ENCODE measurements at places on chromosomes 11 and 22. TPM values are rescaled to one million over a fixed set of nuclear protein-coding genes. Genes with fewer than 3 reads are reported as not detected.

CRYAB gene
- 7.4 TPM for total RNA-seq

OR51B2 gene
- 0.49 TPM for total RNA-seq

XKR3 gene
- total RNA-seq: not detected

TCN1 gene
- total RNA-seq: not detected

GDPD4 gene
- total RNA-seq: not detected

APOL4 gene
- 9.3 TPM for total RNA-seq

OVCH2 gene
- not detected for total RNA-seq

GRM5 gene
- total RNA-seq: 141 TPM

FOLR2 gene
- 3.9 TPM for total RNA-seq

TSPAN32 gene
- total RNA-seq: 0.25 TPM

FRMD8 gene
- 6.9 TPM for total RNA-seq

DTX4 gene
- 41.1 TPM for total RNA-seq

HIC2 gene
- 6.1 TPM for total RNA-seq

C22orf31 gene
- not detected for total RNA-seq

CAPN5 gene
- total RNA-seq: 12.3 TPM

RIMBP3B gene
- 0.98 TPM for total RNA-seq

SERGEF gene
- 41.1 TPM for total RNA-seq

THRSP gene
- total RNA-seq: 0.25 TPM

HIPK3 gene
- 133 TPM for total RNA-seq

ZNF214 gene
- total RNA-seq: 10.1 TPM

IGLL1 gene
- total RNA-seq: not detected

F2 gene
- not detected for total RNA-seq

PHLDA2 gene
- not detected for total RNA-seq

GP1BB gene
- 24.8 TPM for total RNA-seq

CCDC87 gene
- total RNA-seq: 0.25 TPM

OR8G5 gene
- not detected for total RNA-seq

SCT gene
- total RNA-seq: not detected

DDIAS gene
- 2.5 TPM for total RNA-seq

GAS2 gene
- total RNA-seq: 6.6 TPM

SCN3B gene
- total RNA-seq: 81.4 TPM

ISX gene
- total RNA-seq: not detected

LUZP2 gene
- 27.0 TPM for total RNA-seq

PNPLA3 gene
- total RNA-seq: 17.2 TPM

ZNF280A gene
- not detected for total RNA-seq

SUN2 gene
- 77.9 TPM for total RNA-seq

ZNF202 gene
- total RNA-seq: 14.8 TPM

HTR3B gene
- total RNA-seq: 0.25 TPM

TSGA10IP gene
- not detected for total RNA-seq

KCNJ1 gene
- total RNA-seq: not detected

OR5P2 gene
- total RNA-seq: not detected

NLRP10 gene
- not detected for total RNA-seq

CHST1 gene
- total RNA-seq: 12.5 TPM

ADM gene
- 14.5 TPM for total RNA-seq

SELENOO gene
- total RNA-seq: 10.3 TPM

KCNJ4 gene
- total RNA-seq: 6.6 TPM

PIH1D2 gene
- 1.5 TPM for total RNA-seq

BACE1 gene
- total RNA-seq: 30.7 TPM

SLC1A2 gene
- total RNA-seq: 192 TPM

IGSF22 gene
- under 0.01 TPM for total RNA-seq

MIOX gene
- not detected for total RNA-seq

CATSPER1 gene
- not detected for total RNA-seq

OR5B21 gene
- total RNA-seq: not detected

RFPL3 gene
- not detected for total RNA-seq

GLYATL2 gene
- 0.74 TPM for total RNA-seq

CD44 gene
- total RNA-seq: 7.9 TPM

ZDHHC13 gene
- 25.1 TPM for total RNA-seq

SMDT1 gene
- total RNA-seq: 15.2 TPM

SLC17A6 gene
- total RNA-seq: 6.1 TPM

DDTL gene
- total RNA-seq: not detected

Measured in temporal lobe (tissue), 4 donors.